ENCODE measurements at places on chromosomes 12 and 14.
A peak's percentile ranks its signal among the peaks of the same experiment; 100 is the strongest.

DNA sequence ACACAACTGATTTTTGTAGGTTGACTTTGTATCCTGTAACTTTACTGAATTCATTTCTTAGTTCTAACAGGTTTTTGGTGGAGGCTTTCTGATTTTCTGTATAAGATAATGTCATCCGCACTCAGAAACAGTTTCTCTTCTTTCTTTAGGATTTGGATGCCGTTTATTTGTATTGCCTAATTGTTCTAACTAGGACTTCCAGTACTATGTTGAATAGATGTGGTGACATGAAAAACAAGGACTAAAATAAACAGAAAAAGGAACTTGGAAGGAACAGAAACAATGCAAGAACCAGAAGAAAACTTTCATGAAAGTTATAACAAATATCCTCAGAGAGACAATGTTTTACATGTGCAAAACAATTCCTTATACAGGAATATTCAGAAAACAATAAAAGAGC is 100.3 kb downstream of the GTF2A1 start:
- no peak for DNase-seq

- DNase-seq = no peak
These were observed 94.6 kb upstream of the LRIG3 start for GRCh38 chr12:59014885-59015284.

- DNase-seq = no peak
These were observed 417.7 kb downstream of the FLRT2 start for GRCh38 chr14:85947461-85948139.

DNA sequence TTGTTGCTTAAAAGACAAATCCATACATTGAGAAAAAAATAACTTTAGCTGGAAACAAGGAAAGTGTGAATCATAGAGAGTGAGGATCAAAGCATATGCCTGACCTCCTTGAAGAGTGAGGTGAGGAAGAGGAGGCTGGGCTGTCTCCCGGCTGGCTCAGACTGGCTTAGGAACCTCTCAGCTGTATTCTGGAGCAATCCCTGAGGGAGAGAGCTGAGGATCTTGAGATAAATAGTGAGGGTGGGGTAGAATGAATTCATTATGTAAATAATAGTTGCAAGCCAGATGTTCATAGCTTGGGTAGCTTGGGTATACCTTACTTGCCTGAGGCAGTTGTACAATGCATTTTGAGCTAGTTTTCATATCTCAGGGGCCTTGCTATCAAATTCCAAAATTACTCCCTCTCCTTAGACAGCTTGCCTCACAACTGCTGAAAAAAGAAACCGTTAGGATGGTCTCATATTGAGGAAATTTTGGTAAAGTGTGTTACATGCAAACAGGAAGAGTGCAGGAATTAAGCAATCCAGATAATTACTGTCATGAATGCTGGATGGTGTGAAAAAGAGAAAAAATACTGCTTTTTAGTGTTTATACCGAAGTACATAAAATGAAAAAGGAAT is 30.5 kb upstream of the SLC15A5 start:
- no peak for DNase-seq

- DNase-seq = no peak
These were observed 9.9 kb downstream of the CALCOCO1 start for GRCh38 chr12:53717319-53717718.

GRCh38 chr12:123034022-123034541 is 53.6 kb downstream of the ARL6IP4 start:
- DNase-seq = no peak

GRCh38 chr12:60148109-60148508 is 552.3 kb downstream of the SLC16A7 start:
- peak; percentile 97 for DNase-seq

GRCh38 chr14:93923626-93924025 is 3.5 kb upstream of the FAM181A start:
- no peak for DNase-seq

- peak; percentile 50 for DNase-seq
These were observed 4.3 kb downstream of the IRF2BPL start for GRCh38 chr14:77024171-77024691.

DNA sequence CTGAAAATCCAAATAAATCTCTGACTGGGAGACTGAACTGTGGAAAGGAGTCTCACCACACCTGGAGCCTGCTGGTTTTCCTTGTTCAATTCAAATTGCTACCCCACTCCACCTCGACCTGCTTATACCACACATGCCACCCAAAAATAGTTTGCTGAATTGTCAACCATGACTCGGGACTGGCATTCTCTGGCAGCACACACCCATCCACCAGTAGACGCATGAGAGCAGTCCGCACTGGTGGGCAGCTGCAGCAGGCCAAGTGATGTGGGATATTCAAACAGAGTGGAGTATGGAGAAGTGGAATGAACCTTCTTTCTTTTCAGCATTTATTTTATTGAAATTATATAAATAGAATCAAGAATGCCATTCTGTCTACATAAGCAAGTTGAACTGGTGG is 38.7 kb upstream of the SYCP3 start:
- no peak for DNase-seq

DNA sequence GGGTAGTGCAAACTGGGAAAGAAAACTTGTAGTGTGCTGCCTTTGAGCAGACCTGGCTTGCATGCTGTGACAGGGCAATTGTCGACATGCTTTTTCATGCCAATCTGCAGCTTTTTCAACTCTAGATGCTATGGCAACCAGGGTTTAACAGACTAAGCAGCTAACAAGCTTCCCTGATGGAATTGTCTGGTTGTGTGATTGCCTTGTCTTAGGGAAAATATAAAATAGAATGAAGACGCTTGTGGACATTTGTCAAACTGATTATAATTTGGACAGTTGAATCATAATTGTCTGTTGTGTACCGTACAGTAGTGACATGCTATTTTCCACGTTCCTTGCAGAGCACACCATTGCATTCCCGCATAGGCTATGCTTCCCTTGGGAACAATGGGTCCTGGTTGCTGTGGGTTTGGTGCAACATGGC is 113.0 kb downstream of the FOXG1 start:
- DNase-seq = no peak

DNA sequence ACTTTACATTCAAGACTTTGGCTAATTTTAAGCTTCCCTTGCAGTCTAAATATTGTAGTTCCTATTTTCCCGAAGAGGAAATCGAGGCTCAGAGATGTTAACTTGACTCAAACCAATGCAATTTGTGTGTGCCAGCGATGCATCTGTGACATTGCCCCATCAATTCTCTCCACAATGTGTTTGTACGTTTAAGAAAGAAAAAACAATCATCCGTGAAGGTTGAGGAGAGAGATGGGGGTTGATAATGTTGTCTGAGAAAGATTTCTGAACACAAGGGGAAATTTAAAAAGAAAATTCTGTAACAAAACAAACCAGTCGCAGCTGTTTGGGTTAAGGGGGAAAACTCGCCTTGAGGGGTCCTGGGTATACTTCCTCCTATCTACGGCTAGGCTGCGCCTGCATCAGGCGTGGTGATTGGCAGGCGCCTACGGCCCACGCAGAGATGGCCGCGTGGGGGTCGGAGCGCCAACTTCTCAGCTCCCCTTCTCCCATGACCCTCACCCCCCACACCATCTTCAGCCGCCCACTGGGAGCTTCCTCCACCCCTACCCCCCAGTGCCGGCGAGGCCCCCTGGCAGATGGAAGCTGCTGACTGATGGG is 12.3 kb downstream of the SIX1 start:
- no peak for DNase-seq

DNA sequence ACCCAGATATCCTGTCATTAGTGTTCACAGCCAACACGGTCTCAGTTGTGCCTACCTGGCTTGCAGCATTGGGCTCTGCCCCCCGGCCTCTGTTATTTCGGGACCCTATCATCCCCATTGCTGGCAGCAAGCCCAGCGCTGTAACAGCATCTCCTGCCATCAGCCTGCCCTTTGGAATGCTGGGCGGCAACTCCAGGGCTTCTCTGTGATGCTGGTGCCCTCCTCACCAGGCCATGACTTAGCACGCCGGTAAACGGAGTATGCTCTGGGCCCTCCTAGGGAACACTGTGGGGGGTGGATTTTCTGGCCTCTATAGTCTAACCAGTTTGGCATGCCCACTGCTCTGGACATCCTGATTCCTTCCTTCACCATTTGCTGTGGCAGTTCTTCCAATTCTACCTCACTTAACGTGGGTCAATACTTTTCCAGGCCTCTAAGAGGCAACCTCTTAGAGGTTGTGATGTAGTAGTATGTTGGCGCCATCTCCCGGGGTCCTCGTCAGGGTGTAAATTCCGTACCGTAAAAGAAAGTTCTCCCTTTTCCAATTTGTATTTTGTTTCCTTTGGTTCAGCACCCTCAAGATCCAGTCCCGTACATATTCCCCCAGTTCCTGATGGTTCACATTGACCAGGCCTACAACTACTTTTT is 80.0 kb downstream of the SINHCAF start:
- no peak for DNase-seq

GRCh38 chr12:99686142-99686541 is 38.6 kb downstream of the GARIN6 start:
- no peak for DNase-seq

DNA sequence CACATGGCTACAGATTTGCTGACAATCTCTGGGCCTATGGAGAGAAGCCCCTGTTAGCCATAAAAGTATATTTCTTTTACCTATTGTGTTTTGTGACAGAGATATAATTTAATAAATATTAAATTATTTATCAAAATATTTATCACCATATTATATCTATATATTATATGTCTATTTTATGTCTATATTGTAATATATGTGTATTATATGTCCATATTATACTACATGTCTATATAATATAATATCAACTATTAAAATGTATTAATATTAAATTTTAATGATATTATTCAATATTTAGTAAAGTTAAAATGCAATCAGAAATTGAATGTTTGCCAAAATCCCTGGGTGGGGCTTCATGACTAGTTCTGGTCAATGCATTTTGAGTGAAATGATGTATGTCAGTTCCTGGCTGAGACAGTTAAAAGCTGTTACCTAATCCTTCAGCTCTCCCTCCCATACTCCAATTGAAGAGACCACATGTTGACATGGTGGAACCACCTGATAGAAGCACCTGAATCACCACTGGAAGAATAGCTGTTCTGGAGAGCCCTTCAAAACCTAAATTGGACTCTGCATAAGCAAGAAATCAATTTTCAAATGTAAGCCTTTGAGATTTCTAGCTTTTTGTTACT is 357.3 kb upstream of the DDHD1 start:
- no peak for DNase-seq

DNA sequence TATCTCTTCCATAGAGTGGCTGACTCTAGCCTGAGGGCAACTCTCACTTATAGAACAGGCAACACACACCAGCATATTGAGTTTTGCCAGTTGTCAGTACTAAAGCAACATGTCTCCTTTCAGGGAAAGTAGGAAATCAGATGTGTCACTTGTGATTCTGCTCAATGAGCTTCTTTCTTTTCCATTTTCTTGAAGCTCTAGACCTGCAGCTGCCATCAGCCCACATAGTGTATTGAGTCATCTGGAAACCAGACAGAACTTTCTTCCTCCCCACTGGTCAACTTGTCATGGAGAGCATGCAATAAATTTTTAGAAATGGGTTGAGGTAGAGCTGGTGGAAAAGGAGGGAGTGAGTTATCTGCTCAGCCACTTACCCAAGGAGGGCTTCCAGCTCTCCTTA is 209.0 kb upstream of the PLEKHG7 start:
- no peak for DNase-seq

DNA sequence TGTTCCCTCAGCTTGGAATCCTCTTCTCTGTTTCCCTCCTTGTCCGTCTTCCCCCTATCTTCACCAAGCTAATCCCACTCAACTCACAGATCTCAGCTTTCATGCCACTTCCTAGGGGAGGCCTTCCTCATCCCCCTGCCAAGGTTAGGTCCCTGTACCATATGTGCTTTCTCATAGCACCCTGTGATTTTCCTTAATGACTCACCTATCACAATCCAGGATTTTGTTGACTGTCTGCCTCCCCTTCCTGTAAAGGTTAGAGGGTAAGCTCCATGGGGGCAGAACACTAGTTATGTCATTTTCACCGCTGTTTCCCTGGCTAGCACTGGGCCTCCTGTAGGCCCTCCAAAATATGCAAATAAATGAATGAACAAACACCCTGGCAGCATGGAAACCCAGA is 57.6 kb downstream of the CRADD start:
- DNase-seq = no peak

DNA sequence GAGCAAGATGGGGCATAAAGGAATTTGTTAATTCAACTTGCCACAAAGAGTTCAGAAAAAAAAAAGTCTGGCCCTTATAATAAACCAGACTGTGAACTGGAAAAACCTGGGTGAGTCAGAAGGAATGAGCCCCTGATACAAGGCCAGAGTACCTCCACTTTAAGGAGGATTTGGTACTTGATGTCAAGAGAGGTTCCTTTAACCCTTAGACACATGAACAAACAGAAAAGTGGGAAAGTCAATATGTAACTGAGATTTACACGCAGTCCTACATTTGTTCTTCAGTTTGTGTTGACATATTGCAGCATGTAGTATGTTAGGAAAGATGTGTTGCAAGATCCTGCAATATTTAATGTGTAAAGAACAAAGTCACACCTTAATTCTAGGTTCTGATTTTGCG is 14.2 kb upstream of the SLC38A4 start:
- peak; percentile 7 for DNase-seq

GRCh38 chr14:28763751-28764256 is 2.8 kb upstream of the FOXG1 start:
- DNase-seq = no peak

DNA sequence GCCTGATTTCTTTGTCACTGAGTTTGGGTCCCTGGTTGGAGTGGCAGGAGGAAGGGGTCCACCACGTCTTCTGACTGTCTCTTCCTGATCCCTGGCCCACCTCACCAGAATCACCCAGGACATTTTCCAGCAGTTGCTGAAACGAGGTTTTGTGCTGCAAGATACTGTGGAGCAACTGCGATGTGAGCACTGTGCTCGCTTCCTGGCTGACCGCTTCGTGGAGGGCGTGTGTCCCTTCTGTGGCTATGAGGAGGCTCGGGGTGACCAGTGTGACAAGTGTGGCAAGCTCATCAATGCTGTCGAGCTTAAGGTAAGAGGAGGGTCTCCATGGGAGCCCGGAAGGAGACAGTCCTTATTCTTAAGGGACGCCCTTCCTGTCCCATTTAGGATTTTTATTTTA is 12.3 kb downstream of the MARS1 start:
- DNase-seq = no peak

DNA sequence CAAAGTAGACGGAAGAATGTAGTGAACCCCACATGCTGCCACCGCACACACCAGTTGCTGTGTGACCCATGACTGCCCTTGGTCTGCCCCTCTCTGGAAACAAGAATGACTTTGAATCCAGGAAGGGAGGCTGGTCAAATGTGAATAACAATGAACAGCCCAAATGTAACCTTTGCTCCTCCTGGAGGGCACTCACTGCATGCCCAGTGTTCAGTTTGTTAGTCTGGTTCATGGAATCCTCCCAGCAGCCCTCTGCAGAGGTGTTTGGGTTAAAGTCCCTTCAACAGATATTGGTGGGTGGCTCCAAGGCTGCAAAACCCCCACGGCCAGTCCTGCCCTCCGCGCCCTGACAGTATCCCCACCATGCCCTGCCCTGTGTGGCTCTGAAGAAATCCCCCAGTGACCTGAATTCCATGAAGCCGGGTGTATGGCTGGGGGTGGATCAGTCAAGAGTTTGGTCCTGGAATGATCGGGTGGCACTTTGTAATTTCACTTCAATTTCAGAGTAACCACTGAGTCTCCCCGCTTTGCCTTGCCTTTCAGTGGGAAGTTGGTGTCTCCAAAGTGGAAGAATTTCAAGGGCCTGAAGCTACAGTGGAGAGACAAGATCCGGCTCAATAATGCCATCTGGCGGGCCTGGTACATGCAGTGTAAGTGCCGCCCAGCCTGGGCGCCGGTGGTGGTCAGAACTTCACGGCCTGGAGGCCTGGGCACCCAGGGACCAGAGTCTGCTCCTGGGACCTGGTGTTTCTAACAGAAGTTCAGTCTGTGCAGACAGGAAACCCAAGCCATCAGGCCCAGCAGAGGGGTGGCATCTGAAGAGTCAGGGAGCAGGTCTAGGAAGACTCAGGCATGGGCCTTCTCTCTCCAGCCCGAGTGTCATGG is 47.1 kb downstream of the IL31 start:
- DNase-seq = no peak

All from fibroblast of skin of right quadriceps (primary cell).